ENCODE measurements at places on chromosomes 12 and 14. TPM values are rescaled to one million over a fixed set of nuclear protein-coding genes. Genes with fewer than 3 reads are reported as not detected.

Gene NKX2-8
- not detected for total RNA-seq

Gene NAP1L1
- 233 TPM for total RNA-seq

Gene OR10G3
- not detected for total RNA-seq

Gene CLEC4C
- not detected for total RNA-seq

Gene HOTAIR
- 3.2 TPM for total RNA-seq

Gene PTPN6
- not detected for total RNA-seq

Gene LRP6
- 50.3 TPM for total RNA-seq

Gene C12orf54
- total RNA-seq: not detected

Gene DCAF5
- 24.2 TPM for total RNA-seq

Gene PTGER2
- total RNA-seq: 1.3 TPM

Gene INHBC
- total RNA-seq: not detected

Data from fibroblast of villous mesenchyme (primary cell).